Activated T-cell treated with anti-CD3 and anti-CD28 coated beads, Interleukin-2, amount 50 U/mL, for 24 hours (primary cell): ENCODE measurements at places on chromosomes 12 and 14.
A peak's percentile ranks its signal among the peaks of the same experiment; 100 is the strongest.

- H3K4me1 ChIP-seq = no peaks in the 10 kb centered on the region
- no peak overlapping the region for H3K4me3 ChIP-seq
- H3K27ac ChIP-seq = no peak overlapping the region
- H3K36me3 ChIP-seq = no peaks in the 10 kb centered on the region
Observed at GRCh38 chr14:58100735-58101368, 51.2 kb downstream of the ARMH4 start.

DNA sequence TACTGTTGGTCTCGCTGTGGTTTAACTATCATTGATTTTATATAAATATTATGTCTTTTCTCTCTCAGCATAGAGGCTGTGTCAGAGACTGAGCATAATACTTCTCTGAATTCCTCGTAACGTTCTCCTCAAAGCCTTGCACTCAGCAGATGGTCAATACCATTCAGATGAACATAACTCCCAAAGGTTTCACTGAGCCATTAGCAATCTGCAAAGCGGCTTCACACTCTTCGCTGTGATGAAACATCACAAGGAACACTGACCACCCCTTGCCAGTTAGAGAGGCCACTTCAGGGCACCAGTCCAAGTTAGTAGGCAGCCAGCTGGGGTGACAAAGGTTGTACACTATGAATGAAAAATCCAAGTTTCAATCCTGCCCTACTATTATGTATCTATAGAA lies 30.1 kb upstream of the STON2 start:
- no peak overlapping the region for H3K4me3 ChIP-seq
- H3K27me3 ChIP-seq = peaks cover 68% of the 10 kb centered on the region

DNA sequence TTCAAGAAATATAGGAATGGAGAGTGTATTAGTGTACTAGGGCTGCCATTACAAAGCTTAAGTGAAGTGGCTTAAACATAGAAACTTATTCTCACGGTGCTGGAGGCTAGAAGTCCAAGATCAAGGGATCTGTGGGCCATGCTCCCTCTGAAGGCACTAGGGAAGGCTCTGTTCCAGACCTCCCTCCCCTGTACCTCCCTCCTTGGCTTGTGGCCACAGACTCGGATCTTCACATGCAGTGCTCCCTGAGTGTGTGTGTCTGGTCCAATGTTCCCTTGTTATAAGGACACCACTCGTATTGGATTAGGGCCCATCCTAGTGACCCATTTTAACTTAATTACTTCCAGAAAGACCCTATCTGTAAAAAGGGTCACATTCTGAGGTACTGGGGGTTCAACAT lies 225.6 kb downstream of the VRK1 start:
- peaks cover 15% of the 10 kb centered on the region for H3K27me3 ChIP-seq
- H3K4me1 ChIP-seq = peaks cover 11% of the 10 kb centered on the region
- no peak overlapping the region for H3K4me3 ChIP-seq
- no peaks in the 10 kb centered on the region for H3K36me3 ChIP-seq
- H3K27ac ChIP-seq = no peak overlapping the region

DNA sequence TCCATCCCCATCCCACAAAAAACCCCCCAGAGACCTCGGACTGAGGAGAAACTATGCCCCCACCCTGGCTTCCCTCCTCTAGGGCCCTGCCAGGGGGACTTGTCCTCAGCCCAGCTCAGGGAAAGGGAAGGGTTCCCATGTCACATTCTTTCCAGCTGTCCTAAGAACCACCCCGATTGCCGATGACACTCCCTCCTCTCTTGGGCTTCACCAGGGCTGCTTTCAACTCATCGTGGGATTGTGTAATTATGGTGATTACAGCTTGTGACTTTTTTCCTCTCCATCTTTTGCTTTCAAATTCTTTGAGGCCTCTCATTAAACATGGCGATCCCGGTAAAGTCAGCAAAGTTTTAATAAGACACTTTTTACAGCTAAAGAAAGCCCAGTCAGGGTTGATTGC lies 344.0 kb downstream of the DPF3 start:
- no peak for DNase-seq
- H3K4me3 ChIP-seq = no peak overlapping the region
- H3K27me3 ChIP-seq = no peaks in the 10 kb centered on the region
- no peak overlapping the region for H3K27ac ChIP-seq
- H3K36me3 ChIP-seq = no peaks in the 10 kb centered on the region
- H3K4me1 ChIP-seq = no peaks in the 10 kb centered on the region

DNA sequence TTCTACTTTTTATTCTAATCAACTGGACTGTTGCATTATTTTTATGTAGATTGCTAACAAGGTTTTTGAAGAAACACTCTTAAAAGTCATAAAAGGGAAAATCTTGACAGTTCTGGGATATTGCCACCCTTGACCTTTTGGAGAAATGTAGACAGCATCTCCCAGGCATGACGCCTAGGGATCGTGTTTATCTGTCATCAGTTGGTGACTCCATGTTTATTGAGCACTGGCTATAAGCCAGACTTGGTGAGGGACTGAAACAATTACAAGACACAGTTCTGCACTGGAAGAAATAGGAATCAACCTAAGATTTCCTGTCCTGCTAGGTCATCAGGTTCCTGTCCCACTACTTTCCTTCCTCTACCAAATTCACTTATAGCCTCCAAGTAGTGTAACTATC lies 34.5 kb downstream of the HMGA2 start:
- H3K4me3 ChIP-seq = no peak overlapping the region
- DNase-seq = no peak
- H3K4me1 ChIP-seq = no peaks in the 10 kb centered on the region
- no peaks in the 10 kb centered on the region for H3K36me3 ChIP-seq
- no peak overlapping the region for H3K27ac ChIP-seq

DNA sequence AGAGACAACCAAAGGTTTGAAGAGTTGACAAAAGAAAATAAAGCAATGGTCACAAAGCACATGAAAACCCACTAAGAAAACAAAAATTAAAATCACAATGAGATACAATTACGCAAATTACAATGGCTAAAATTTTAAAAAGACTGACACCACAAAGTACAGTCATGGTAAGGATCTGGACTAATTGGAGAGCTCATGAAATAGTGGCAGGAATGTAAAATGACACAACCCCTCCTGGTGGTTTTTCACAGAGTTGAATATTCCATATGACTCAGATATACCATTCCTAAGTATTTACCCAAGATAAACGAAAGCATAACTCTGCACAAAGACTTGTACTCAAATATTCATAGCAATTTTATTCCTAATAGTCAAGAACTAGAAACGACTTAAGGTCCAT lies 65.9 kb downstream of the NOVA1 start:
- H3K27ac ChIP-seq = no peak overlapping the region
- no peaks in the 10 kb centered on the region for H3K27me3 ChIP-seq
- no peaks in the 10 kb centered on the region for H3K36me3 ChIP-seq
- no peaks in the 10 kb centered on the region for H3K4me1 ChIP-seq
- no peak overlapping the region for H3K4me3 ChIP-seq
- DNase-seq = no peak

DNA sequence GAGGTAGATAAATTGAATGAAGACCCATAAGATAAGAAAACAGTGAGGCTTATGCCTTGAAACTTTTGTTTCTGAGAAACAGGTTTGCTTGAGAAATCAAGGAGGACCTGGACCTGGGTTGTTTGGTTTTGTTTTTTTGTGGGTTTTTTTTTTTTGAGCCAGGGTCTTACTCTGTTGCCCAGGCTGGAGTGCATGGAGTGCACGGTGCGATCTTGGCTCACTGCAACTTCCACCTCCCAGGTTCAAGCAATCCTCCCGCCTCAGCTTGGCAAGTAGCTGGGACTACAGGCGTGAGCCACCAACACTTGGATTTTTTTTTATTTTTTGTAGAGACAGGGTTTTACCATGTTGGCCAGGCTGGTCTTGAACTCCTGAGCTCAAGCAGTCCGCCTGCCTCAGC lies 9.0 kb upstream of the PPTC7 start:
- H3K36me3 ChIP-seq = no peaks in the 10 kb centered on the region
- DNase-seq = no peak

GRCh38 chr12:104360157-104360556 lies 56.6 kb downstream of the EID3 start:
- no peak overlapping the region for H3K4me3 ChIP-seq
- peaks cover 17% of the 10 kb centered on the region for H3K4me1 ChIP-seq
- H3K36me3 ChIP-seq = peaks cover under 1% of the 10 kb centered on the region
- DNase-seq = no peak
- no peaks in the 10 kb centered on the region for H3K27me3 ChIP-seq
- no peak overlapping the region for H3K27ac ChIP-seq

- no peak overlapping the region for H3K27ac ChIP-seq
- H3K4me1 ChIP-seq = no peaks in the 10 kb centered on the region
- H3K36me3 ChIP-seq = no peaks in the 10 kb centered on the region
- H3K27me3 ChIP-seq = no peaks in the 10 kb centered on the region
- no peak overlapping the region for H3K4me3 ChIP-seq
Observed at GRCh38 chr14:64800000-64800399, 79.7 kb downstream of the SPTB start.

DNA sequence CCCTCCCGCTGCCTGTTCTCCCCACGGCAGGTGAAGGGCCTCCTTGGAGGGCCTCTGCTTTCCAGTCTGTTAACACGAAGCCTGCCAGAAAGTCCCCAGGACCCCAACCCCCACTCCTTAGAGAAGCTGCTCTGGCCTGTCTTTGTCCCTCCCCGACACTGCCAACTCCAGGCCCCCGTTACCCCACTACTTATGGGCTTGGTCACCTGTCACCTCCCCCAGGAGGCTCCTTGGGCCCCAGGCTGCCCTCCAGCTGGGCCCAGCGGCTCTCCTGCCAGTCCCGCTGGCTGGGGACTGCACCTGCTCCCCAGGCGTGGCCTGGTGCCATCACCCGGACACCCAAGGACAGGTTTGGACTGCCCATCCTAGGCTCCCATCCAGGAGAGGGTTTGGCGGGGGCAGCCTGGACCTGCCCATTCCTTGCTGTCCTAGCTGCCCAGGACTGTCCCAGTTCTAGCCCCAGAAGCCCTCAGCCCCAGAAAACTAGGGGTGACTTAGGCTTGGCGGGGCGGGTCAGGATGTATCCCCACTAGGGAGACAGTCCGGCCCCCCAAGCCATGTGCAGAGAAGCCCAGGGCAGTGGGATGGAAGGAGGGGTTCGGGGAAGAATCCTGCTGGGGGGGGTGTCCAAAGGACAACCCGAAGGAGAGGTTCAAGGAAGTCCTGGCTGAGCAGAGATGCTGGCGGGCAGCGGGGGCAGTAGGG lies 155.7 kb upstream of the C14orf180 start:
- H3K4me3 ChIP-seq = no peak overlapping the region
- no peaks in the 10 kb centered on the region for H3K36me3 ChIP-seq
- no peaks in the 10 kb centered on the region for H3K4me1 ChIP-seq
- no peak overlapping the region for H3K27ac ChIP-seq
- no peaks in the 10 kb centered on the region for H3K27me3 ChIP-seq
- peak; percentile 19 for DNase-seq

DNA sequence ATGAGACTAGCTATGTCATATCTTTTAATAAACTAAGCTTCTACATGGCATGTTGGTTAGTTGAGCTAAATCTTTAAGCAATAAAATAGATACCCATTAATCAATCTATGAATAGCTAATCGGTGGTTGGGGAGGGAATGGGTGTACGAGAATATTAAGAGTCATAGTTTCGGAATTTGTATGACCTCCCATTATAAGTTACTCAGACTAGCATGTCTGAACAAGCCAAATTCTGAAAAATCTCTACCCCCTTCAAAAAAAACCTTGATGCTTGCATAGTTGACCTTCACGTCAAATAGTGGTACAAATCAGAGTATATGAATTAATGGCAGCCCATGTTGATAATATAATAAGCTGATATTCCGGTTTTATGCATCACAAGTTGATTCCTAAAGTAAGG lies 60.0 kb downstream of the PLEKHG7 start:
- H3K4me1 ChIP-seq = no peaks in the 10 kb centered on the region
- no peaks in the 10 kb centered on the region for H3K36me3 ChIP-seq
- H3K27ac ChIP-seq = no peak overlapping the region
- H3K4me3 ChIP-seq = no peak overlapping the region

DNA sequence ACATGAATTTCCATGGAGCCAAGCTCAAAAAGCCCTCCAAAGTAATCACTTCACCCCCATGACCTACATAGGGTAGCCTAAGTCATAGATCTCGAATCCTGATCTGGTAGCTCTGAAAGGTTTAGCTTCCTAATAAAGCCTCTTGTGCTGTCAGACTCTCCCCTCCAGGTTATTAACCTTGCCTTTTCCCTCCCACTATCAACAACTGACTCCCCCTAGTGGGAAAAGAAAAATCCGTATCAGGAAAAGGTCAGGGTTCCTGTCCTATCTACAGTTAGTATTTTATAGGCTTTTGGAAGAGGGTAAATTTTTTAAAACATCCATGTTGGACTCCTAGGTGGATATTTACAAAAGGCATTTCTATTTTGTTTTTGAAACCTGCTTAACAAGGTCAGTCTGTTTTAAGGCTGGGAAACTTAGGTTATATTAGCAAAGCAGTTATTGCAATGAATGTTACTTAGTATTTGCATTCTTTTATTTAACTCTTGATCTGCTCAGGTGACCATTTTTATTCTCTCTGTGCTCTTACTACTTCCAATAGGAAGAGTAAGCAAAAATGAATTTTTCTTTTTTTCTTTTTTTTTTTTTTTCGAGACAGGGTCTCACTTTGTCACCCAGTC lies 8.0 kb downstream of the YY1 start:
- peaks cover 65% of the 10 kb centered on the region for H3K36me3 ChIP-seq
- peak overlapping the region; percentile 76 for H3K27ac ChIP-seq
- DNase-seq = no peak
- no peaks in the 10 kb centered on the region for H3K27me3 ChIP-seq
- H3K4me1 ChIP-seq = peaks cover 80% of the 10 kb centered on the region
- H3K4me3 ChIP-seq = peak overlapping the region; percentile 13

- H3K4me3 ChIP-seq = no peak overlapping the region
- no peaks in the 10 kb centered on the region for H3K27me3 ChIP-seq
- H3K27ac ChIP-seq = no peak overlapping the region
- H3K4me1 ChIP-seq = no peaks in the 10 kb centered on the region
- no peak for DNase-seq
- no peaks in the 10 kb centered on the region for H3K36me3 ChIP-seq
Observed at GRCh38 chr12:128091101-128091720, 175.8 kb upstream of the TMEM132C start.

DNA sequence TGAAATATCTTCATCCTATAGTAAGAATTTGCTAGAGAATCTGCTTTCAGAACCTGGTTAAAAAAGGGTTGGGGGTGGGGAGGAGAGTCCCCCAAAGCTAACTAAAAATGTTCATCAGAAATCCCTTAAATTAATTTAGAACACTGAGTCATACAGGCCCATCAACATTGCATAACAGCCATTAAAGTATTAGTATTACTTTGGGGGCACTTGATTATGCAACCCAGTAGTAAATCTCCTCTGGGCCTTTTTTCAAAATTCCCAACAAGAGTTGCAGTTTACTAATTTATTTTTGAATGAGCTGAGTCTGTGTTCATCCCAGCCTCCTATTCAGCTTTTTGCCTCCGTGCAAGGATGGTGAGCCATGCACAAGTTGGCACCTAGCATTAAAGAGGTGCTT lies 8.8 kb upstream of the SLC24A4 start:
- no peak overlapping the region for H3K27ac ChIP-seq
- DNase-seq = no peak
- H3K36me3 ChIP-seq = no peaks in the 10 kb centered on the region
- peaks cover 10% of the 10 kb centered on the region for H3K27me3 ChIP-seq

- H3K4me1 ChIP-seq = no peaks in the 10 kb centered on the region
- DNase-seq = no peak
- no peak overlapping the region for H3K27ac ChIP-seq
Observed at GRCh38 chr14:99736603-99737371, 52.7 kb downstream of the CYP46A1 start.
